ENCODE measurements at places on chromosomes 2 and 18.

DNA sequence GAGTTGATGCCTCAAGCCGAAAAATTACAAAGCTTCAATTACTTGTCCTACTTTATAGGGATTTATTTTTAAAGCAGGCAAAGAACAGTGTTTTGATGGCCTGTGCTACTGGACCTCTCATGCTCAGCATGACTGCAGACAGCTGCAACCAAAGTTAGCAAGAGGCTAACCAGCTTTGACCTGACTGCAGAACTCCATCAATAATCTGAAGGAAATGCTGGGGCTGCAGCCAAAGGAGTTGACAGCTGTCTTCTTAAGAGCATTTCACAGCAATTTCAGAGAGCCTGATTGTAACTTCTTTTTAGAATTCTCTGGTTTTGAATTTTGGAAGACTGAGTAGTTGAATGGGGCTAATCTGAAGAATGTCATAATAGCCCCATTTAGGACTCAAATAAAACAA is 46.5 kb upstream of the SESTD1 start:
- DNase-seq, result no peak

GRCh38 chr2:232332940-232333259 is 45.7 kb upstream of the ALPP start:
- no peak for DNase-seq

- no peak for DNase-seq
Measured at GRCh38 chr18:48531908-48532307, 6.9 kb upstream of the CTIF start.

GRCh38 chr2:58133395-58133794 is 86.8 kb downstream of the VRK2 start:
- no peak for DNase-seq

DNA sequence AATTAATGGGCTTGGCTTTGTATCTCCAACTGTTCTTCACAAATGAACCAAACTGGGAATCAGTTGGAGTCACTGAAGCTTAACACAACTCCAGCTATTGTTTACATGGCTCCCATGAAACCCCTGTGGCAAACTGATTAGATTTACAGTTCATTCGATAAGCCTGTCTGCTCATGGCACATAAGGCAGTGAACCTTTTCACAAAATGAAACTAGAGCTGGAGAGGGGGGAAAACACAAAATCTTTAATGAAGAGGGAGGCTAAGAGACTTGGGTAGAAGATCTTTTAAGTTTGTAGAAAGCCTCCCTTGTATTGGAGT is 11.6 kb upstream of the ITGA6 start:
- no peak for DNase-seq

- no peak for DNase-seq
Measured at GRCh38 chr2:18047213-18047611, 168.7 kb downstream of the KCNS3 start.

DNA sequence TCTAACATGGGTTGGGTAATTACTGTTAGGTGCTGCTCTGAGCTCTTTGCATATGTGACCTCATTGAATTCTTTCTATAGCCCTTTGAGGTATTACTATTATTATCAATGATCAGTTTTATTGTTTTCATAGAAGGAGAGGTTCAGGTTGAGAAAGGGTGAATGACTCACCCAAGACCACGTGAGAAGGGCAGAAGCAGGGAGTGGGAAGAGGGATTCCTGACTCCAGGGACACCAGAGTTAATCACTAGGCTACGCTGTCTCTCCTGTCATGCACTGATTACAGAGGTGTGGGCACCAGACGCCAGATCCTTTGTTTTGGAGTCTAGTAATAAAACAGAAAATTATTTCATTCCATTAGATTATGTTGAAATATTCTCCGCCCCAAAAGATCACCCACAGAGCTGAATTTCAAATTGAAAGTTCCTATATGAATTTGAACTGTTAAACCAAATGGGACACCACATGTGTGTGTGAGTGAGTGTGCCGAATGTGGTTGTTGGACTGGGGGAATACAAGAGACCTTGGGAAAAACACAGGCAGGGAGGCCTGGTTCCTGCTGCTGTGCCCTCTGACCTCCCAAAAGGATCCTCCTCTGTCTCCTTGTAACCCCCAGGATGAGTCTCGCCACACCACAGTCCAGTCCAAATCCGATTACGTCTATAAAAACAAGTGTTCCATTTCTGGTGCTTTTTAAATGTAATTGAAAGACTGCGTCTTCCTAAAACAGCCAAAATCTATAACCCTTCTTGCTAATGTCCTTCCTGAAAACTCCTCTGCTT is 215.4 kb downstream of the ZNF521 start:
- no peak for DNase-seq
